ENCODE measurements at places on chromosomes 16 and 17.

DNA sequence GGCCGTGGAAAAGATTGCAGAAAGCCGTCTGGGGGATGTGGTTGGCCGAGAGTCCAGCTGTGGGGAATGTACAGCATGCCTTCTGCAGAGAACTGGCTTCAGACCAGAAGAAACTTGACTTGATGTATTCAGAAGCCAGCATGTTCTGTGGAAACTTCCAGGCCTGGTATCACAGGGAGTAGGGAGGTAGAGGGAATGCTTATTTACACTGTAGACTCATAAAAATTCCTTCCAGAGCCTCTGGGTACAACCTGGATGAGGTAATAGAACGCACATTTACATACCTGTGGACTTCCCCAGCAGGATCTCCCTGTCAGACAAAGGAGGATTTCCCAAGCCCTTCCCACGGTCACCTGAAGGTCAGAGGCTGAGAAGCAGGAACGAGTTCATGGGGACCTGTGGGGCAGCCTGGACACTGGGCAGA, 11.8 kb upstream of the GAS7 start:
- DNase-seq = no peak

DNA sequence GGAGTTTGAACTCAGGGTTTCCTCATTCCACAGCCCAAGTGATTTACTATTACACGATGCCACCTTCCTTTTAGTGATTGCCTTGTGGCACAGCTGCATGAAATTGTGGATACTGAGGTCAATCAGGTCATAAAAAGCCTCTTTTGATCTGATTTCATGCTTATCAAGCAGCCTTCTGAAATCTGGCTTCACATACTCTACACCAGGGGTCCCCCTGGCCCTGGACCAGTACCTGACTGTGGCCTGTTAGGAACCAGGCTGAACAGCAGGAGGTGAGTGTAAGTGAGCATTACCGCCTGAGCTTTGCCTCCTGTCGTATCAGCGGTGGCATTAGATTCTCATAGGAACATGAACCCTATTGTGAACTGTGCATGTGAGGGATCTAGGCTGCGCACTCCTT, 13.8 kb downstream of the SLFN5 start:
- no peak for DNase-seq

GRCh38 chr17:80649672-80650330, 105.2 kb downstream of the RPTOR start:
- no peak for DNase-seq

- no peak for DNase-seq
Observed at GRCh38 chr16:66908116-66908515, 10.6 kb downstream of the CDH16 start.

- DNase-seq = no peak
Observed at GRCh38 chr17:71975331-71975801, 145.5 kb upstream of the SOX9 start.

DNA sequence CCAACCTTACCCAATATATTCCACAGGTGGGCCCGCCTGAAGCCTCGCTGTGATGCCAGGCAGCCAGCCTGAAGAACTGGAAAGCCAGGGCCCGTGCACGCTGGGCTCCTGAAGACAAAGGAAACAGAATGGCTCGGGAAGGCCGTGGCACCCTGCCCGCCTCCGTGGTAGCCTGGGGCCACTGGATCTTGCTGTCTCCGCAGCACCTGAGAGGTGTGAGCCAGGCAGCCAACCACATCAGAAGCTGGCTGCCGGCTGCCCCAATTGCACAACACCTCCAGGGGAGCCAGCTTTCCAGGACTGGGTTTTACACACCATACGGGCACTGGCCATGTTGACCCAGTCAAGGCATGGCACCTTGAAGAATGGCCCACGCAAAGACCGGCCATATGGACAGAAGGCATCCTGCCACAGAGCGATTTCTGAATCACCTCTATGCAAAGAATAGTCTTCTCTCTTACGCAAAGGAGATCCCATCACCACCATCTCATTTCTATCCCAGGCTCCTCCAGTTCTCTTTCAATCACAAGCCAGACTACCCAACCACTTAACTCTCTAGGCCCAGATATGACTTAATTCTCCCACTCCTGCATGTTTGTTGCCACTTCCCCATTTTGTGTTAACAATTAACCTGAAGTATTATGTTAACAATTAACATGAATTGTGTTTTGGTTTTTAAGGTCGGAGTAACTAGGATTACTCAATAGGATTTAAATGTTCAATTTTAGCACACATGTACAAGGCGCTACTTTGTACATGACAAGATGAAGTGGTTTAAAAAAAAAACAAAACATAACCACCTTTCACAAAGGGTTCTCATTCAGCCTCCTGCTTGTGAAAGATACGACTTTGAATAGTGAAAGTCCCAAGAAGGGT, 32.1 kb downstream of the ZFHX3 start:
- no peak for DNase-seq

DNA sequence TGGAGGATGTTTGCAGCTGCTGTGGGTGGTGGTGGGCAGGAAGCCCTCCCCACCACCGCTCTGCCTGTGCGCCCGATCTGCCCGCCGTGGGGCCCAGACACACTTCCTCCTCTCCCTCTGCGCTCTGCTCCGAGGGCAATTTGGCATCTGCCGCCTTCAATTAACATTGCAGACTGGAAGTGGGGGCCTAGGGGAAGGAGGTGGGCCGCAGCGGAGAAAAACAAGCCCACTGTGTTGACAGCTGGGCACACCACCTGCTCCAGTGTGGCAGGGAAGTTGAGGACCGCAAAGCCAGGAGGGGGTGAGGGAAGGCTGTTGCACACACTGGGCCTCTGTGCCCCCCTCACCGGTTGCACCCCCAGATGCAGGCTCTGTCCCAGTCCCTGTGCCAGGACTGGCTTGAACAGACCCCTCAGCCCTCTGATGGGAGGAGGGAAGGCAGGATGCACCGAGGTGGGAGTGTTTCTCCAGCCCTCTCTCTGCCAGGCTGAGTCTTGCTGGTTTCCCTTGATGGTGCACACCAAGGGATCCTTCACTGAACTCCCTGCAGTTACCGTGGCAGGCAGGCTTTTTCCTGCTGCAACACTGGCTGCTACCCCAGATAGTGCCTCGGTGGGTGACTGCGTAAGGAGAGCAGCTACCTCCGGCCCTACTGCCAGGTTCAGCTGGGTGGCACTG, 72.8 kb upstream of the MED9 start:
- no peak for DNase-seq

GRCh38 chr16:84459941-84460405, 44.5 kb downstream of the MEAK7 start:
- DNase-seq = no peak

DNA sequence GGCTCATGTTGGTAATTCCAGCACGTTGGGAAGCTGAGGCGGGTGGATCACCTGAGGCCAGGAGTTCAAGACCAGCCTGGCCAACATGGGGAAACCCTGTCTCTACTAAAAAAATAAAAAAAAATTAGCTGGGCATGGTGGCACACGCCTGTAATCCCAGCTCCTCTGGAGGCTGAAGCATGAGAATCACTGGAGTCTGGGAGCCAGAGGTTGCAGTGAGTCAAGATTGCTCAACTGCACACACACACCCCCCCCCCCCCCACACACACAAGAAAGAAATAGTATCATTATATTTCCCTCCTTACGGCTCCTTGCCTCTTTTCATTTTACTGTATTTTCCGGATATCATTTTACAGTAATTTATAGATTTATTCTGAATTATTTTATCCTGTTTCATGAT, 963.1 kb upstream of the GOT2 start:
- DNase-seq = no peak

GRCh38 chr17:44840936-44841335, 6.7 kb upstream of the HIGD1B start:
- DNase-seq = no peak

DNA sequence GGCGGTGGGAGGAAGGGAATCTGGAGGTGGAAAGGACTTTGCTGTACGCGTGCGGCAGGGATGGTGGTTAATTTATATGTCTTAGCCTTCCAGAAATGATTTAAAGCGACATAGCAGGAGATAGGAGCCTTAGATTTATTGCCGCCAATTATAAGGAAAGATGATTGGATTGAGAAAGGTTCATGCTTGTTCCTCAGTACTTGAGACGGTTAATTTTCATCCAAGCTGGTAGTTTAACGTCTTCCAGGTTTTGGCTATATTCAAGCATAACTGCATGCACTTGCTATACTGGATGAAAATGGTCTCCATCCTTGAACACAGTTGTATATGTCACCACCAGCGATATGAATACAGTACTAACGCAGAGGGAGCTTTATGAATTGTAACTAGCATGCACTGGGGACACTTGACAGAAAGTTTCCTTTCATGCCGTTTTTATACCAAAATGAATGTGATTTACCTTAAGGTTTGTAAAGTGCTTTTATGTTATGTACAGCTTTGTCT, 610 bp upstream of the PEX12 start:
- no peak for DNase-seq

DNA sequence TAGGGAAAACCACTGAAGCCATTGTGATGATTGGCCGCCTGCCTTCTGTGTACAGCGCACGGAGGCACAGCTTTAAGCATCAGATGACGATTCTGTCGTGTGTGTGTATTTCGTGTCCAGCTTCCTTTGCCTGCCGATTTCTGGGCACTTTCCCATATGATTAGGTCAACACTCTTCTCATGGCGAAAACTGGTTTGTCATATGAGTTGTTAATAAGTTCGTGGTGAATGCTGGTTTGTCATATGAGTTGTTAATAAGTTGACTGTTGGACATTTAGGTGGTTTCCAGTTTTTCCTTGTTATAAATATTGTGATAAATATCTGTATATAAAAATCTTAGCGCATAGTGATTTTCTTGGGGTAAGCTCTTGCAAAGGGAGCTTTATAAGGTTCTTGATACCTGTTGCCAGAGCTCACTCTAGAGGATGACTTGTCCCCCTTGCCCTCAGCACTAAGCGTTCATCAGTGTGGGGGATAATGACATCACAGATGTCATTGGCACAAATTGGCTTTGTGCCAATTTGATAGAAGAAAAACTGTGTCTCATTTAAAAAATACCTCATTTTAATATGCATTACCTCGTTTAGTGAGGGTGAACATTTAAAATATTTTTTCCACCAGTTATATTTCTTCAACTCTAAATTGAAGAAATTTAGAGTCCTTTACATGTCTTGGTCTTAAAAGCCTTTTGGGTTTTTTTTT, 40.0 kb downstream of the PGS1 start:
- DNase-seq = no peak

DNA sequence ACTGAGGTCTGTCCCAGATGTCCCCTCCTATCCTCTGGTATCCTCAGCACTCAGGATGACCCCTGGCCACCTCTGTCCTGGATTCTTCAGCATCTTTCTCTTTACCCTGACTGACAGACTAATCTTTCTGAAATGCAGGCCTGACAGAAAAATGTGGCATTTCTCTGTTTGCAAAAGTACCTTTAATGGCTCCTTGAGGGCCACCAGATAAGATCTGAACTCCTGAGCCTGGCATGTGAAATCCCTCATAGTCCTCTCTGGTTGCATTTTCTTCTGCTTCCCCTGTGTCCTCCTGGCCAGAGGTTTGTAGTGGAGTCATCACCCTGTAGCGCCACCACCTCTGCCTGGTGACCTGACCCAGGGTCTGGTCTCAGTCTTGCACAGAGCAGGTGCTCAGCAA, 2.0 kb upstream of the ELMO3 start:
- no peak for DNase-seq

DNA sequence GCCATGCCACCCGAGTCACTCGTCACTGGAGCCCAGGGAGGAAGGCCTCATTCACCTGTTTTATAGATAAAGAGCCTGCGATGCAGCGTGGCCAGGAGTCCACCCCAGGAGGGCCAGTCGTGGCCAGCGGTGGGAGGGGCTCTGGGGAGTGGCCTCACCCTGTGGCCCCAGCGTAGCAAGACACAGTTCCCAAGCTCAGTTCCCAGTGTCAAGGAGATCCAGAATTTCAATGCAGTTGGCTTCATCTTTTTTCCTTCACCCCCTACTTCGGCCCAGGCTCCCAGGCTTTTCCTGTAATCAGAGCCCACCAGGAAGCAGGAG, 84.0 kb downstream of the ABR start:
- DNase-seq = no peak

- DNase-seq = no peak
Observed at GRCh38 chr16:12276576-12276975, 300.0 kb downstream of the SNX29 start.

- DNase-seq = no peak
Observed at GRCh38 chr17:48726114-48726915, 2.2 kb downstream of the HOXB13 start.

GRCh38 chr16:9256196-9256595, 164.8 kb downstream of the HAPSTR1 start:
- DNase-seq = no peak

GRCh38 chr16:30525844-30526136, 576 bp downstream of the ZNF768 start:
- no peak for DNase-seq

DNA sequence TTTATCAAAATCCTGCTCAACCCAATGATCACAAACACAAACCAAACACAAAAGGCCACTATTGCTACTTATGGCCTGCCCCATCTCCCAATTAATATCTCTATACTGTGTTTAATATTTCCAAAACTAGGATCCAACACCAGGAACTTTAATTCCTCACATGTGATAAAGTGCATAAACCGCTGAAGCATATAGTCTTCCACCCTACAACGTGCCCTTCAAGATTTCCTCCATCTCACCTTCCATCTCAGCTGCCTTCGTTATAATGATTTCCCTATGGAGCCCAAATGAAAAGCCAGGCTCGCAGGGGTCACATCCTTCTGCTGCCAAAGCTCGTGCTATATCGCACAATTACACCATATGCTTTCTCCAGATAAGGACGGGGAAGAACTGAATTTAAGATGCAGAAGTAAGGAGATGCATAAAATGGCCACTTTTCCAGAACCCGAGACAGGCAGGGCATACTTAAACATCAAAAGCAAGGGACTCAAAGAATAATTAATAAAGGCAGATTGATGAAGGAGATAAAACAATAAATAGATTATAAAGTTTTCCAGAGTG, 1.8 kb downstream of the MYH10 start:
- DNase-seq = no peak

- no peak for DNase-seq
Observed at GRCh38 chr17:16889088-16889465, 82.8 kb downstream of the TNFRSF13B start.

DNA sequence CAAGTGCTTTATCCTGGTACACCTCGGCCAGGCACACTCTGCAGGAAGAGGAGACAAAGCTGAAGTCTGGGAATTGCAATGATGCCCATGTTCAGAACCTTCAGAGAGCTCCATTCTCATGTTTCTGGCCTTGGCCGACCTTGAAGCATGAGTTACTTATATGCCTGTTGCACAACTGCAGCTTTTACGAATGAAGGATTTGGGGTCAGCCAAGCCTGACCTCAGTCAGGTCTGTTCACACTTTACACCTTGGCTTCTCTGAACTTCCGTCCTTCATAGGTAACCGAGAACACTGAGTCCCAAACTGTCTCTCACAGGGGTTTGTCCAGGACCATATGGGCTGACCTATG, 66.7 kb downstream of the GTF3C1 start:
- no peak for DNase-seq

DNA sequence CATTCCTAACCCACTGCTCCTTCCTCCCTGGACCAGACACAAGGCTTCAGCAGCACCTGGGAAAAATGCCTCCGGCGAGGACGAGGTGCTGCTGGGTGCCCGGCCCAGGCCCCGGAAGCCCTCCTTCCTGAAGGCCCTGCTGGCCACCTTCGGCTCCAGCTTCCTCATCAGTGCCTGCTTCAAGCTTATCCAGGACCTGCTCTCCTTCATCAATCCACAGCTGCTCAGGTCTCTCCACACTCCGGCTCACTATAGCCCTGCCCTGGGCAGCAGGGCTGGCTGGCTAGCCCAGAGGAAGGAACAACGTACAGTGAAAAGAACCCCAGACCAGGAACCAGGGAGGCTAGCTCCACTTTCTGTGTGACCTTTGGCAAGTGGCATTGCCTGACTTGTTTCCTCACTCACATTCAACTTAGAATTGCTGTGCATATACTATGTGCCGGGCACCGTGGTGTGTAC, 26.2 kb downstream of the ABCC3 start:
- no peak for DNase-seq

- DNase-seq = no peak
Observed at GRCh38 chr16:68369697-68370580, 59.1 kb downstream of the PRMT7 start.

All from stimulated activated CD8-positive, alpha-beta memory T cell treated with anti-CD3 and anti-CD28 coated beads, Interleukin-7, amount 100 ng/mL, for 1 hour (primary cell).